ENCODE measurements at places on chromosomes 4 and X.
A peak's percentile ranks its signal among the peaks of the same experiment; 100 is the strongest.

- no peak for DNase-seq
Measured at GRCh38 chrX:31271615-31272471, 200.0 kb upstream of the FTHL17 start.

- no peak for DNase-seq
Measured at GRCh38 chr4:161948026-161948770, 215.6 kb downstream of the FSTL5 start.

DNA sequence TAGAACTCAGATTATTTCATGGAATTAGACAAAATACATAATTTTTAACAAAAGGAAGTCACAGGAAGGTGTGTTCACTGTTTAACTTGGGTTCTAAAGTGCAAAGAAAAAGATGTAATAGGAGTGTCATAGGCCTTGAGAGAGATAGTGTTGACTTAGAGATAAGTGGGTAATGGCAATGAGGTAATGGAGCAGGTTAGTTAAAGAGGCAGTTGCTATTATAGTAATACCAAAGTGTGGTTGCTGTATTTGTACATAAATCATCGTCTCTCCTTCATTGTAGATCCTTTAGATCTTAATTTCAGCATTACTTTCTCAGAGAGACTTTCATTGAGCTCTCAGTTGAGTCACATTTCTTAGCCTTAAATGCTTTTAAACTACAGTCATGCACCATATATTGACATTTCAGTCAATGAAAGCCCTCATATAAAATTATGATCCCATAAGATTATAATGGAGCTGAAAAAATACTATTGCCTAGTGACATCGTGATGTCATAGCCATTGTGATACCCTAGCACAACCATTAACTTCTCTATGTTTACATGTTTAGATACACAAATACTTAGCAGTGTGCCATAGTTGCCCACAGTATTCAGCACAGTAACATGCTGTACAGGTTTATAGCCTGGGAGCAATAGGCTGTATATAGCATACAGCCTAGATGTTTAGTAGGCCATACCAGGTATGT lies 245.4 kb downstream of the ADGRL3 start:
- no peak for DNase-seq

GRCh38 chr4:142648378-142648777 lies 197.7 kb downstream of the INPP4B start:
- no peak for DNase-seq

DNA sequence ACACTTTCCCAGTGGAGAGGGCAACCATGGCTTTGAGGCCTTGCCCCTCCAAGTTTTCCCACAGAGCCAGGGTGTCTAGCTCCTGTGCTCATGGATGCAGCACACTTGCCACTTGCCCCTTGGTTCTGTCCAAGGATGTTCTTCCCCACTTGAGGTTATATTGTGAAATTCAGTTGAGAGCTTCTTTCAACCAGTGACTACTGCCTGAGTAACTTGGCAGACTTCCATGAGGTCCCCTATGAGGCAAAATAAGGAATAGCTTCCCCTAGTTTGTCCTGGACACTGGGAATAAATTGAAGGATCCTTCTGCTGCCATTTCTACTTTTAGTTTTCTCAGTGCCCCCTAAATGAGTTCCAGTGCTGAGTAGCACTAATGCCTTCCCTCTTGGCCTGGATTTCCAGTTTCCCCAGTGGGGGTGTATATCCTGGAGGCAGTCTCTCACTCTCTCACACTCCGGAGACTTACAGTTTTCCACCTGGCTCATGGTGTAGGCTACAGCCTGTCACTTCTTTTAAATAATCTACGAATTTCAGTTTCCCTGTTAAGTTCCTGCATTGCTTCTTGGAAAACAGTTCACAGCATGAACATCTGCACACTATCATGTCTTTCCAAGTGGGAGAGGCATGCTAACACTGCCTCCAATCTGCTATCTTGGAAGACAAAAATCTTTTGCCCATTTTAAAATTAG lies 36.4 kb upstream of the ADH4 start:
- DNase-seq: no peak

GRCh38 chr4:139951021-139951420 lies 203.0 kb downstream of the MAML3 start:
- peak; percentile 89 for DNase-seq

DNA sequence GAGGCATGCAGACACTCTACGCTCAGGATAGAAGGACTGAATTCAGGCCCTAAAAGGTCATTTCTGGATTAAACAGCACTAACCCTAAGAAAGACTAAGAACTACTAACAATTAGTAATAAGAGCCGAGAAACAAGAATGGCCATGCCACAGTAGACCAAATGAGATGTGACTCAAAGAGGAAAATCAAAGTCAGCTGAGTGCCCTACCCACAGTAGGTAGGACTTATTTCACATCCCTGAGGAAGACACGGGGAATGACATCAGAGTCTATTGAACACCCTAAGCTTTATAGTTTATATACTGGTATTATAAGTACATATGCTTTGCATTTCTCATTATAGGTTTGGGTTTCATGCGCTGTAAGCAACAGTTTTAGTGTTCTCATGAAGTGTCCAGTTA lies 2.7 kb upstream of the ARSJ start:
- DNase-seq: no peak

Data from RPMI8226 (cell line).